Psoas muscle (tissue), 8 donors: ENCODE measurements at places on chromosomes 3 and 15. TPM values are rescaled to one million over a fixed set of nuclear protein-coding genes. Genes with fewer than 3 reads are reported as not detected.

DNA sequence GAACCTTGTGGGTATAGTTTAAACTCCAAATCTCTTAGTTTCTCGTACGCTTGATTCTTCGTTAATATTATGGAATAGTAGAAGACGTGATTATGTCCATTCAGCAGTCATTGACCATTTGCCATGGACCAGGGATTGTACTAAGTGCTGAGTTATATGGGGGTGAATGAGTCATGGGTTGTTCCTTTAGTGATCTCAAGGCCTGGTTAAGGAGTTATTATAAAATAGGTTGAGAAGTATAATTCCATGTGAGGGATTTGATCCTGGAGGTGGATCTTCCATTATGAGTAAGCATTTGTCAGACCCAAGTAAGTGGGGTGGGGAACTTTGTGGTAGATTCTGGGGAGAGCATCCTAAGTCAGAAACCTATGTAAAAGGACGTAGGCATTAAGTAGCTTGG lies 15.4 kb downstream of the NR2C2 start:
- DNase-seq = no peak

GRCh38 chr3:541062-541801 lies 344.7 kb downstream of the CHL1 start:
- no peak for DNase-seq

The AADAC gene
- total RNA-seq = 0.71 TPM

DNA sequence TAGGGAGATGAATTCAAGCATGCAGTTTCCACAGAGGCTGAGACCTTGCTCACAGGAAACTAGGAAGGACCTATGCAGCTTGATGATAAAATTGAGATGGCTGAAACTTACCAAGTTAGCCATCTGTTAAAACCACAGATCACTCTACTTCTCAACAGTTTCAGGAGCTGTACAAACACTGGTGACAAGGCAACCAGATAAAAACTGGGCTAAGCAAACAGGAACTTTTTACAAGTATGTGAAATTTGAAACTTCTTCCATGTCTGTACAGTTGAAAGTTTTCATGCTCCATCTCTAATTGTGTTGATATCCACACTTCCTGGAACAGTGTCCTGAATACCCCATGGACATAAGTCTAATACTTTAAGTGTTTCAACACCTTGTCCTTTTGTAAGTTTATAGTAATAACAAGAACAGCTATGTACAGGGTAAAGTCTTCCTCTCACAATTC lies 78.2 kb downstream of the FAIM start:
- no peak for DNase-seq

The ALS2CL gene
- total RNA-seq = 5.0 TPM

The THAP10 gene
- 0.76 TPM for total RNA-seq

The LYSMD4 gene
- total RNA-seq = 3.6 TPM

DNA sequence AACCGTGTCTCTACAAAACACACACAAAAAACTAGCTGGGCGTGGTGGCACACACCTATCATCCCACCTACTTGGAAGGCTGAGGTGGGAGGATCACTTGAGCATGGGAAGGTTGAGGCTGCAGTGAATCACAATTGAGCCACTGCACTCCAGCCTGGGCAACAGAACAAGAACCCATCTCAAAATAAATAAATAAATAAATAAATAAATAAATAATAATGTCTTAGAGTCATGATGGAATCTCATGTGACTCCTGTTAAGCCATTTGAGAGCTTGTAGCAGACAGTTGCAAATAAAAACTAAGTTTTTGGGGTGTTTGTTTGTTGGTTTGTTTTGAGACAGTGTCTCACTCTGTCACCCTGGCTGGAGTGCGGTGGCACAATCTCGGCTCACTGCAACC lies 33.2 kb downstream of the SLC12A1 start:
- DNase-seq = no peak

The C3orf80 gene
- not detected for total RNA-seq

- DNase-seq = no peak
Observed at GRCh38 chr3:174125267-174125824, 727.8 kb downstream of the NLGN1 start.

- no peak for DNase-seq
Observed at GRCh38 chr3:179666030-179666429, 13.2 kb downstream of the USP13 start.

GRCh38 chr3:174505266-174505665 lies 353.9 kb upstream of the NAALADL2 start:
- no peak for DNase-seq

DNA sequence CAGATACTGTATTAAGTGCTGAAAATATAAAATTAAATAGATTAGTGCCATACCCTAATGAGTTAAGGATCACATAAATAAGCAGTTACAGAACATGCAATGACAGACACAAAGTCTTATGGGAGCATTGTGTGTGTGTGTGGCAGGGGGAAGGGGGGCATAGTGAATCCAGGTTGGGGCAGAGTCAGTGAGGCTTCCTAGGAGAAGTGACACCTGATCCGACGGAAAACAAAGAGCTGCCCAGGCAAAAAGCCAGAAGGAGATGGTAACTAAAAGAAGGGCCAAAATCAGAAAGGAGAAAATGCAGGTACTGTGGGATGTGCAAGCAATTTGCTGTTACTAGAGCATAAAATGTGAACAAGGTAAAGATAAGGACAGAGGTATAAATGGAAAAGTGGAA lies 80.1 kb upstream of the CHRM5 start:
- DNase-seq = no peak
